Fibroblast of pulmonary artery (primary cell): ENCODE measurements at places on chromosomes 3 and 15.

DNA sequence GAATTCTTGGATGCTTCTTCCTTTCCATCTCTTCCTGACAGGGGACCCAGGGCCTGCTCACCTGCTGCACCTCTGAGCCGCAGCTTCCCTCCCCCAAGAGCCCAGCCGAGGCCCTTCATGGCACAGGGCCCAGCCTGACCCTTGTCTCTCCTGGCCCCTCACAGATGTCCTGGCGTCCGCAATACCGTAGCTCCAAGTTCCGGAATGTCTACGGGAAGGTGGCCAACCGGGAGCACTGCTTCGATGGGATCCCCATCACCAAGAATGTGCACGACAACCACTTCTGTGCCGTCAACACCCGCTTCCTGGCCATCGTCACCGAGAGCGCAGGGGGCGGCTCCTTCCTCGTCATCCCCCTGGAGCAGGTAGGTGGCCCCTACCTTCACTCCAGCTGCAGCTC lies 66.2 kb downstream of the CORO2B start:
- no peak for DNase-seq

DNA sequence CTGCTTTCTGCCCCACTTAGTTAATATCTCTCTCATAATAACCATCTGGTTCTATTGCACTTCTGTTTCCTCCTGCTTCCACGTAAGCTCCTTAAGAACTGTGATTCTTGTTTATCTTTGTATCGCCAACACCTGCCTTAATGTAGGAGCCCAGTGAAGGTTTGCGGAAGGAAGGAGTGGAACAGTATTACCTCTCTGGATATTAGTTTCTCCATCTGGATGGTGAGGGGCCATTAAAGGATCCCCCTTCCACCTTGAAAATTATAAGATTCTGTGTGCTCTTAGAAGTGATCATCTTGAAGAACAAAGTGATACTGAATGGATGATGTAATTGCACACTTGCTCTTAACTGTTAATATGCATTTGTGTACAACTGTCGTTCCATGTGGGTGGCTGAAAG lies 2.2 kb downstream of the CHRNA5 start:
- no peak for DNase-seq

DNA sequence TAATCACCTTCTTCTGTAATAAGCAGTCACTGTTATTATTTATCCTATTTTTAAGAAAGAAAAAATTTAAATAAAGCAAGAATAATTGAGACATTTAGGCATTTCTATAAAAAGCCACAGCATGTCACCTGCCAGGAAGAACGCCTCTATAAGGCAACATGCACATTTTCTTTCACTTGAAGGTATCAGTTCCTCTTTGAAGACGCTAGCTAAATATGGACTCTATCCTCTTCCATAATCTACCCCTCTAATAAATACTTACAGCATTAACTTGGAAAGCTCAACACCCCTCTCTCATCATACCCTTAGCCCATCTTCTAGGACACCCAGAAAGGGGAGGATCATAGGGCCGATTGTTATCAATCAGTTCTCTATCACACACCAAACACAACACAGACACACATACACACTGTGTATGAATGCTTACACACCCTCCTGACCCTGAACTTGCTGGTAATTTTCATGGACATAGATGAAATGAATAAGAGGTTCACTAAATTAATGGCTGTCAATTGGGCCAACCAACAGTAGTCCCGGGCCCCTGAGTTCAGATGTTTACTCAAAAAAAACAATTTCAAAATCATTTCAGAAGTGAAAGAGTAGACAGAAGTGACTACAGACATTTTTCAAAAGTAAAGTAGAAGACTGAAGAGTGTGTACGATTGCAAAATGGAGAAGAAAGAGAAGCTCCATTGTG lies 102.5 kb downstream of the ZMAT3 start:
- no peak for DNase-seq

- no peak for DNase-seq
Observed at GRCh38 chr3:136982520-136983138, 24.8 kb downstream of the IL20RB start.

DNA sequence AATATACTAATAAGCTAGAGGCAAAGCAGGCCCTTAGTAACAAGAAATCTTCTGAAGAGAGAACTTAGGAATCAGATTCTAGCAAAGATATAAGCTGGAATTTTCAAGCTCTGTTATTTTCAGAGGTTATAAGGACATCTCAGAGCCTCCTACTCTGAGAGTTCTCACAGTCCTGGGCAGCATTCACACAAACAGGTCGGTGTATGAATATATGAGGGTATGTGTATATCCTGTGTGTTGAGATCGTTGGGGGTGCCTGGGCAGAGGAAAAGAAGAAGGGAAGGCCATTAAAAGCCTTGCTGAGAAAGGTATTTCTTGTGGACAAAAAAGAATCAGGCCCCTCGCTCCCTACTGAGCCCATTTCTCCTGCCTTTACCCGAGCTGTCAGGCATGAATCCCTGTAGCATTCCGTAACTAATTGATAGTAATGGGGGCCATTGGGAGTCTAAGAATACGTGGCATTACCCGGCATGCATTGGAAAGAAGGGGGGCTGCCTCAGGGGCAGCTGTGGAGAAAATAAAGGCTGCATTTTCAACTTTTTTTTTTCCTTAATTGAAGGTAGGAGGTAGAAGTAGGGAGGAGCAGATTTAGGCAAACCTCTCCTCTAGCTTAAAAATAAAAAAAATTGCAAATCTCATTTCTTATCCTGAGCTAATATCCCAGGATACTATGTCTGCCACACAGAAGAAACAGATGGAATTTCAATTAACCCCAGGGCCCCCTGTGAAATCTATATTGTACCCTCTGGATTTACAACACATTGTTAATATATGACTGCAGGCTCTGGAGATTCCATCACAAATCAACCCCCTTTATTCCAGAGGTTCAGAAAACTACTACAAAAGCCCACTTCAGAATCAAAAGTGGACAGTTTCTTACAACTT lies 103.8 kb downstream of the GTPBP8 start:
- no peak for DNase-seq

DNA sequence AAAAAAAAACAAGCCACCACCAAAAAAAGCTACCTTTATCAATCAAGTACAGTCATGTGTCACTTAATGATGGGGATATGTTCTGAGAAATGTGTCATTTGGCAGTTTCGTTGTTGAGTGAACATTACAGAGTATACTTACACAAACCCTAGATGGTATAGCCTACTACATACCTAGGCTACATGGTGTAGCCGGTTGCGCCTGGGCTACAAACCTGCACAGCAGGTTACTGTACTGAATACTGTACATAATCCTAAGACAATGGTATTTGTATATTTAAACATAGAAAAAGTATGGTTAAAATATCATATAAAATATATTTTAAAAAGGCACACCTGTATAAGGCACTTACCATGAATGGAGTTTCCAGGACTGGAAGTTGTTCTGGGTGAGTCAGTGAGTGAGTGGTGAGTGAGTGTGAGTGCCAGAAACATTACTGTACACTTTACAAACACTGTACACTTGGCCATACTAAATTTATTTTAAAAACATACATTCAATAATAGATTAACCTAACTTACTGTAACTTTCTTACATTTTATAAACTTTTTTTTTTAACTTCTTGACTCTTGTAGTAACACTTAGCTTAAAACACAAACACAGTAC lies 25.9 kb upstream of the JMJD7 start:
- DNase-seq: peak; percentile 20

DNA sequence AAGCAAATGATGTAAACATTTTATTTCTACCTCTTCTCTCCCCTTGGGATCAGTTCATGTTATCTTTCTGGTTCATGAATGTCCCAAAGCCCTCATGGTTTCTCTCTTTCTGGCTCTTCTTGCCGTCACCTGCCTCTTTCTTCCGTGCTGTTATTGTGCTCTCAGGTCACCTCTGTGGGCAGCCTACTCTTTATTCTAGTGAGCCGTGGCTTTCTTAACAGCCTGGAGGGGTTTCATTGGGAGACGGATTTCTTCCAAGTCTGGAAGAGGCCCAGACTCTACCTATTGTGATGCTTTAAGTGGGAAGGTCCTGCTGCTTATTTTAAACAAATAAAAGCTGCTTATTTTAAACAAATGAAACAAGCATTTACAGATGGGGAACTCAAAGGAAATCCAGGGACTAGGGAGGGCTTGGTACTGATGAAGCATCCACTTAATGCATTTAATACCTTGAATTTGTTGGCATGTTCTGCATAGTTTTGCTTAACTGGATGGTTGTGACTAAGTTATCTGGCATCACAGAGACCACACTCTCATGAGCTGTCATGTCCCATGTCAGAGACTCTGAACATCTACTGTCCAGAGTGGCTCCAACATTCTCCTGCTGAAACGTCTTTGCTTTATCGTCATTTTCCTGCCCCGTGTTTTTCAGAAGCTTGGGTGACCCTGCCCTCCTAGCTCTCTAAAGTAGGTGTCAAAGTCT lies 443.3 kb downstream of the GABRG3 start:
- no peak for DNase-seq

DNA sequence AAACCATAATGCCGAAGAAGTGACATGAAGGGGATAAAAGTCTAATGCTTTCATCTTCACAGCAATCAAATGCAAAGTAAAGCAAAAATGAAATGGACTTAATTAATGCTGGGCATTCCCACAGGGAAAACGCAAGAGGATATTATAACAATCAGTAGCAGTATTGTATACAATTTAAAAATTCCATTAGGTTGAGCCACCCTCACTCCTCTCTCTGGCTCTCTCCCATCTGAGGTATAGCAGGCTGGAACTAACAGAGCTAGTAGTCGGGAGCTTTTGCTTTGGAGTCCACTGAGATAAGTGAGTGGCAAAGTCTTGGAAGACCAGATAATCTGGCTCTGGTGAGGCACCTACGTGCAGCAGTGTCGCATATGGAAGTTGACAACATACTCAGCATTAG lies 33.9 kb downstream of the DET1 start:
- DNase-seq: no peak

GRCh38 chr3:40461161-40461560 lies 4.0 kb downstream of the RPL14 start:
- DNase-seq: no peak

DNA sequence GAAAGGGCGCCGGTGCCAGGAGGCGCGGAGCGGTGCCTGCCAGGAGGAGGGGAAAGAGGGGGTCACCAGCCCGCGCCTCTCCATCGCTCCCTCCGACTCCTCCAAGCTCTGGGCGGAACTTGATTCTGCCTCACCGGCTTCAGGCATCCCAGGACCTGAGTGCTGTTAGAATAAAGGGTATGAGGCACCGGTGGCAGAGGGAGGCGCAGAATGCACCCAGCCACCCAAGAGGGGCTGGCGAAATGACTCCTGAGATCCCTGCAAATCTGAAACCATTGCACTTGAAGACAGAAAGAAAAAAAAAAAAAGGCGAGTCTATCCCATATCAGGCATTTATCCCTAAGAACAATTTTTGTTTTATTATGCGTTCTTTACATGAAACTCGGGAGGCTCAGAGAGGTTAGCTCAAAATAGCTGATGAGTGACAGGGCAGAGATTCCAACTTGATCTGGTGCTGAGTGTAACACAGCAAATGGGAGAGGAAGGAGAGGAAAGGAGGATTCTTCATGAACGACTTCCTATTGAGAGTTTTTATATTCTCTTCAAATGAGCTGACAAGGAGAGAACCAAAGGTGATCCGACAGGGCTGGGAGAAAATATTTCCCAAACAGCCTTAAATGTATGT lies 157.0 kb upstream of the FRMD4B start:
- DNase-seq: no peak

DNA sequence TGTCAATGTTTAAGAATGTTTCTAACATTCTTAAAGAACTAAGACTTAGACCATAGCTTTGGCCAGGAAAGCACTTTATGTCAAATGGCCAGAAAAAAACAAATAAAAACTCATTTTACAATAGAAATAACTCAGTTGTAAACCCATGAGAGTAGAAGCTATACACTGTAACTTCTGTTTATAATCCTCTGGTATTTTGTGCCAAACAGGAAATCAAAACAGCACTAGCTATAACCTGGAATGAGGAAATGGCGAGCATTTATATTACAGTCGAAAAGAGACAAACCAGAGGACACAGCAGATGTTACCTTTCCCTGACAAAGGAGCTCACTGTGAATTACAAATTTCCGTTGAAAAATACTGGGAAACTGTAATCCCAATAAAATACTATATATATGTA lies 10.3 kb downstream of the GK5 start:
- DNase-seq: peak; percentile 48
